NCI-H1930 (cell line): ENCODE measurements at places on chromosomes 7 and 10.
A peak's percentile ranks its signal among the peaks of the same experiment; 100 is the strongest.

DNA sequence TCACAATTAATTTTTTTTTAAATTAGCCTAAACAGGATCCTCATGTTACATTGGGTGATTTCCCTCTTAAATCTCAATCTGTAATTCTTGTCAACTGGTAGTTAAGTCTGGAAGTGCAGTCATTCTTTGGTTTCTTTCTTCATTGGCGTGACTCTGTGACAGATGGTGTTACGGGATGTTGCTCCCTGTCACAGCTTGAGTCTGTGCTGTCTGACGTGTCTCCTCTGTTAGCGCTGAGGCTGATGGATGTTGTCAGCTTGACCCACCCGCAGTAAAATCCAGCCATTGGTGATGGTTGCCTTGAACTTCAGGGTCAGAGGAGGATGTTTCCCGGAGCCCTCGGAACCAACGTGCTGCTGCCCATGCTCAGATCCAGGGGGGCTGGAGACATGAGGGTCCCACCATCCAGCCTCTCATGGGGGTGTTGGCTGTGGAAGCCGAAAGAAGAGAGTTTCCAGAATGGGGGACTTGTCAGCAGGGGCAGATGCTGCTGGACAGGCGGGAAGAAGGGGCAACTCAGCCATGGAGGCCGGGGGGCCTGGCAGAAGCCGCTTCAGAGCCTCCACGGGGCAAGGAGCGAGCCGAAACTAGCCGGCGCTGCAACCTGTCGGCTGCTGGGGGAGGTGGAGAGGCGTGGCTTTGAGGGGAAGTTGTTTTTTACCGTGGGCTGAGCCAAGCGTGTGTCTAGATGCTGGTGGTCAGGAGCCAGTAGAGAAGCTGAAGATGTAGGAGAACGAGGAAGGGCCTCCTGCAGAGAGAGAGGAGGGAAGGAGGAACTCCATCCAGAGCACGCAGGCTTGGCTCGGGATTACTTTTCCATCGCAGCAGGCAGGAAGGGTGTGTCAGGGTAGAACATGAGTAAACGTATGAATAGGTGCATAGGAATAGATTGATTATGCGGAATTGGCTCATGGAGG lies 3.5 kb downstream of the SUN1 start:
- DNase-seq: no peak

DNA sequence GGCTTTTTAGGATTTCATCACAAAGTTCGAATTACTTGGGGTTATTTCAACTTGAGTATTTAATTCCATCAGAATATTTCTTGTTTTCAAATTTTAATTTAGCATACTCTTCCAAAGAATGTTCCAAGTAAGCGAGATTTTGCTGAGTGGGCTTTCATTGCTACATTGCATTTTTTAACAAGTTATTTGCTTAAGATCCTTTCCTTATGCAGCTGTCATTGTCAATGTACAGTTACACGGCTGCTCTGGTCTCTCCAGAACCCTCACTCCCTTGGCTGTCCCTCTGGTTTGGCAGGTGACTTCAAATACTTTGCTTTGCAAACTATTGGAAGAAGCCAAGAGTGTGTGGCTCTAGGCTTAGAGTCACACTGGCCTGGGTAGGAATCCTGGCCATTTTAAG lies 80.0 kb downstream of the CFAP58 start:
- no peak for DNase-seq

DNA sequence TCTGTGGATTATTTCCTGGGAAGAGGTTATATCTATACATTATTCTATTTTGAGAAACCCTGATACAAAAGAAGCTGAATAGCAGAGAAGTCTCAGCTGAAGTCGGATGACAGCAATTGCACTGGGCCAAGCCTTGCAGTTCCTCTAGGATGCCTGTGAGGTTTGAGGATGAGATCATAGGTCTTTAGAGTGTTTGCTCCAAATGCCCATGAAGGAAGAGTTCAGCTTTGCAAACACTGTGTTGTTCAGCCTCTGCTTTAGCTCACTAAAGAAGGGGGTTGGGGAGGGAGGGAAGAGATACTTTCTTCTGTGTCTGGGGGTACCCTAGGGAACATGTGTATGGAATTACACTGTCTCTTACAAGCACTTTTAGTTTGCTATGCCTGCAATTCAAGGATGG lies 282.5 kb upstream of the NRP1 start:
- DNase-seq: no peak

GRCh38 chr10:102729029-102730026 lies 14.4 kb upstream of the WBP1L start:
- peak; percentile 25 for DNase-seq

DNA sequence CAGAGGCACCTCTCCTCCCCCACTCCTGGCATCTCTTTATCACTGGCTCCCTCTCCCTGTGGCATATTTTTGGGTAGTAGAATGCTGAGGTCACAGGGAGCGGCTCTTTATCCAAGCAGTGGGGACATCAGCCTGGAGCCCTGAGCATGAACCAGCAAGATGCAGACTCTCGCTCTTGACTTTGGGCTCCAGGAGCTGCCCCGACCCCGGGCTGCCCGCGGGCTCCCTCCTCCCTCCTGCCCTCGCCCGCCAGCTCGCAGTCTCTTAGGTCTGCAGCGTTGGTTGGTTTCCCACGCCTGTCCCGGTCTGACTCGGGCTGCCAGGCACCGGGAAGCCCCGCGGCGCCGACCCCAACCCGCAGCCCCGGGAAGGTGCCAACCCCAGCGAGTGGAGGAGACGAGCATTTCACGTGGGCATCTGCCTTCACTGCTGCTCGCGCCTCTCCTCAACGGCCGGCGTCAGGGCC lies 1.3 kb downstream of the INSYN2A start:
- DNase-seq: no peak

DNA sequence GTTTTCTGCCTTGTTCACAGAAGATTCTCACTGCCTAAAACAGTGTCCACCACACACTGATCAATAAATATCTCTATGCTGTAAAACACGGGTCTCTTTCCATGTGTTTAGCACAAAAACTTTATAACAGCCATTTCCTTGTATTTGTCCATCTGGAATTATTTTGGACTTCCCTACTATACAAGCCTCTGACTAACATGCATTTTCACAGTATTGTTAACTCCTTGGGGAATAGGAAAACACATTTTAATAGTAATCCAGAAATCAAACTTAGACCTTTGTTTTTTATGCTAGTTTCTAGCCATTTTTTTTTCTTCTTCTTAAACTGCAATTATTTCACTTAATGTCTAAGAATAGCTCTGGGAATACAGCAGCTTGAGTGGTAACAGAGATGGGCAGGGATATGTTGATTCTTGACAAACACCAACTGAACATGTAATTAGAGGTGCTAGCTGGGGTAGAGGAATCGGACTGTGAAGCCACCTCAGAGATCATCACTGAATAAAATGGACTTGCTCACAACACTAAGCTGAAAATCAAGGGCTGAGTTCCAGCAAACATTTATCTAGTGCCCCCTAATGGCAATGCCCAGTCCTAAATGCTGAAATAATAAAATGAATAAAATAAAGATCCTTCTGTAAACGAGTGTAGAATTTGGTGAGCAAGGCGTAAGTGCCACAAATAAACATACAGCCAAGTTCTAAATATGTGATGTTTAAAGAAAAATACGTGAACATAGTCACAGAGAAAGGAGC lies 593.1 kb downstream of the SORCS1 start:
- DNase-seq: no peak

DNA sequence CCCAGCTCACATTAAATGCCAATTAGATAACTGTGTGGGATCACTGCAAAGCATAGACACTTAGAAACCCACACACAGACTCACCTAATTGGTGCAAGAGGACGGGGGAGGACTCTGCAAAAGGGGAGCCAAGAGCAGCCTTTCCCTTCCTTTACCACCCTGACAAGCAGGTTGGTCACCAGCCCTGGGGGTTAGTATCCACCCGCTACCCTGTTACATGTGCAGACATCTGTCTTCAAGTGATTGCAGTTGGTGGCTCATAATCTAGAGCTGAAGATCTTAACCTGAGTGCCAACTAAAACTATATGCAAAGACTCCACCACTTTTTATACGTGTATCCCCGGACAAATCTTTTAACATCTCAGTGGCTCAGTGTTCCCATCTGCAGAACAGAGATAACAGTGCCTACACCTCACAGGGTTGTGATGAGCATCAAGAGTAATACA lies 56.9 kb downstream of the SORBS1 start:
- DNase-seq: no peak

GRCh38 chr10:33365871-33366411 lies 31.5 kb upstream of the NRP1 start:
- no peak for DNase-seq

DNA sequence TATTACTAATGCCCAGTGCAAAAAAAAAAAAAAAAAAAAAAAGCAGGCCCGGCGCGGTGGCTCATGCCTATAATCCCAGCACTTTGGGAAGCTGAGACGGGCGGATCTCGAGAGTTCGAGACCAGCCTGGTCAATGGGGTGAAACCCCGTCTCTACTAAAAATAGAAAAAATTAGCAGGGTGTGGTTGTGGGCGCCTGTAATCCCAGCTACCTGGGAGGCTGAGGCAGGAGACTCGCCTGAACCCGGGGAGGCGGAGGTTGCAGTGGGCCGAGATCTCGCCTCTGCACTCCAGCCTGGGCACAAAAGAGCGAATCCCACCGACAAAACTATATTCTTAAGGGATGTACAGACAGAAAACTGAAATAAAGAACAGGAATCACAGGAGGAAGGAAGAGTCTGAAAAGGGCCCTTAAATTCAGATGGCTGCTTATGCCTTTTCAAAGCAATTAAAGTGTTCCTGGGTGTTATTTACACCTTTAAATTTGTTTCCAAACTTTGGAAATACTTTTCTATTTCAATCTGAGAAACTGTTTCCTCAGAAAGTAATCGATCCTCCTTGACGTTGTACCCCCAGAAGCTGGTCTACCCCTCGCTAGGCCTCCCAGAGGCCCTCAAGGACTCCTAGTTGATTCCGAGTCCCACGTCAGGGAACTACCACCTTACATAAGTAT lies 2.0 kb upstream of the KMT2E start:
- DNase-seq: no peak

DNA sequence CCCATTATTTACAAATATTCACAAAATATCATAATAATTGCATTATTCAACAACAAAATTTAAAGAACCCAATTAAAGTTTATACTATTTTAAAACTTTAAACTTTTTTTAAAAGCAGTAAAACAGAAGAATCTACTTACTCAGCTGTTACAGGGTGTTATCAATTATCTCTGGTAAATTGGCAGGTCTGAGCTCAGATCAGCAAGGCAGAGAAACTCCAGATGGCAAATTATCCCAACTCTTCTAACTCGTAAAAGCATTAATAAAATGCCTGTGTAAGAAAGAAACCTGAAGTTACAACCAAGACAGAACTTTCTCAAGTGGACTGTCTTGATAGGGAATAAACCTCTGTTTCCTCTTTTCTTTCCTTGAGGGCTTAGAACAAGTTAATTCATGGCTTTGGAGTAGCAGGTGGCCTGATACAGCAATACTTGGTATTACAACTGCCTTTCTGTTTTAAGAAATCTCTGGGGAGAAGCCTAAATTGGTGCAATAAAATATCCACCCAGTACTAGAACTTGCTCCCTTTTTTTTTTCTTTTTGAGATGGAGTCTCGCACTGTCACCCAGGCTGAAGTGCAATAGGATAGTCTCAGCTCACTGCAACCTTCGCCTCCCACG lies 275.3 kb upstream of the MKLN1 start:
- no peak for DNase-seq

GRCh38 chr10:104045151-104046089 lies 40.3 kb downstream of the COL17A1 start:
- peak; percentile 25 for DNase-seq

GRCh38 chr7:142685877-142686508 lies 63.3 kb upstream of the PRSS1 start:
- no peak for DNase-seq
